ENCODE measurements at places on chromosomes 6 and 20.

DNA sequence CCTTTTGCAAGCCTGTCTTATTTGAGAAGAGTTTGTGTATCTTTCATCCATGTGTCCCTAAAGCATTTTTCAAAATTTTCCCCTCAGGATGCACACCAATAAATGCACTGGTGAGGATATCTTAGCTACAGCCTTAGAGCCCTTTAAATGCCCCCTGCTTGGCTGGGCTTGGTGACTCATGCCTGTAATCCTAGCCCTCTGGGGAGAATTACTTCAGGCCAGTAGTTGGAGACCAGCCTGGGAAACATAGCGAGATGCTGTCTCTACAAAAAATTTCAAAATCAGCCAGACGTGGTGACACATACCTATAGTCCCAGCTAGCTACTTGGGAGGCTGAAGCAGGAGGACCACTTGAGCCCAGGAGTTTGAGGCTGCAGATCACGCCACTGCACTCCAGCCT is 33.8 kb upstream of the PLCB4 start:
- no peak for DNase-seq

- DNase-seq = no peak
Observed at GRCh38 chr6:129663531-129663930, 46.4 kb downstream of the ARHGAP18 start.

- DNase-seq = peak; percentile 38
Observed at GRCh38 chr20:330233-331149, 5.1 kb downstream of the SOX12 start.

GRCh38 chr20:60087563-60088105 is 129.4 kb downstream of the CDH26 start:
- DNase-seq = no peak

- no peak for DNase-seq
Observed at GRCh38 chr20:29743101-29743931, 1514.1 kb upstream of the DEFB115 start.

DNA sequence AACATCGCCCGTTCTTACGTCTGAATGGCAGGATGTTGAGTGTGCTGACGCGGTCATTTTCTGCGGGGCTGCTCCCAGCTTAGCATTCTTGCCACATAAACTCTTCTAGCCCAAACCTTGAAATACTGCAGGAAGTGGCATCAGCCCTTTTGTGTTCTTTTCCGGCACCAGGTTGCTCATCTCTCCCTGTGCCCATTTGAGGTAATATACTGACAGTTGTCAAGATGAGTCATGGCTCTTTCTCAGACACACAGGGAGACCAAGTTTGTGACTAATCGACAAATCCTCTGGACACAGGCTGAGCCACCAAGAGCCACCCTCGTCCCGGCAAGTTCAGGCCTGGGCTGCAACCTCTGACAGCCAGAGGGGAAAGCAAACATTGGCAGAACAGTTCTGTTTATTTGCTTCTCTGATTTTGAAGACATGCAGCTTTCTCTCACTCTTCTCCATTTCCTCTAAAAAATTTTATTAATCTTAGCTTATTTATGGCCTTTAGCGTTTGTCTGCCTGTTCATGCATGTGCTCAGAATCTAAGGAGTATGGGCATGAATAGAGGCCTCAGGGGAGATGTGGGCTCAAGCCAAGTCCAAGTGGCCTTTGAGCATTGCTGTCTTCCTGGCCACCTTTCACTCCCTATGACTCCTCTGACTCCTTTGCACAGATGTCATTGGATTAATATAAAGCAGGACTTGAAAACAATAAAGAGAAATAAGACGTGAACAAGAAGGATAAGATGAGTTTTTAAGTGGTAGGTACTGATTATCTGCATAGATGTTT is 328.2 kb upstream of the JAG1 start:
- no peak for DNase-seq

GRCh38 chr20:22791877-22792525 is 207.6 kb upstream of the FOXA2 start:
- no peak for DNase-seq

- no peak for DNase-seq
Observed at GRCh38 chr20:47774131-47774777, 11.0 kb downstream of the SULF2 start.

DNA sequence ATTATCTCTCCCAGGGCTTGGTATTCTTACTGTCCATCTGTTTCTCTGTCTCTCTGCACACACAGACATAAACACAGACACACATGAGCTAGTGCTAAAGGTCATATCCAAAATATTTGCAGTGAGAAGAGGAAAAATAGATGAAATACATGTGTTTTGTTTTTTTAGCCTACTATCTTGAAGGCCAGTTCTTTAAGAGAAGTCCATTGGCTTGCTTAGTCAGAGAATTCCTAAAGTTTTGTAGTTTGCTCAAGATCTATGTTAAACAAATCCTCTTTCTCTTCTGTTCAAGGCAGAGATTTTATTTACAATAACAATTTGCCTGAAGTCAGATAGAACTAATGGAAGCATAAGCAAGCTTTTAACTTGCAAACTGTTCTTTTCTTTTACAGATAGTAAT is 120.0 kb upstream of the AKIRIN2 start:
- no peak for DNase-seq

DNA sequence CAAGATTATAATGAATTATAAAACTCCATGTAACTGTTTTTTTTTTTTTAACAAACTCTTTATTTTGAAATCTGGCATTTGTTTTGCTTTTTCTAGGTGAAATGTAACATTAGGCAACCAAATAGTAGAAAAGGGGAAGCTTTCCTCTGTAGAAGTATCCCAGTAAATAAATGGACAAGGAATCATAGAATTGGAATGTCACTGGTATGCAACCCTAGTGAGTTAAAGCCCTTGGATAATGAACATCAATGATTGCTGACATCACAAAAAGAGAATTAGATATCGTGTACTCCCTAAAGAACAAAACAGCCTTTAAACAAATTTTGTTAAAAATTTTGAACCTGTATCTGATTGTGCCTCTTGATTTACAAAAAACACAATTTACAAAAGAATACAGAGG is 93.9 kb upstream of the OGFRL1 start:
- no peak for DNase-seq

DNA sequence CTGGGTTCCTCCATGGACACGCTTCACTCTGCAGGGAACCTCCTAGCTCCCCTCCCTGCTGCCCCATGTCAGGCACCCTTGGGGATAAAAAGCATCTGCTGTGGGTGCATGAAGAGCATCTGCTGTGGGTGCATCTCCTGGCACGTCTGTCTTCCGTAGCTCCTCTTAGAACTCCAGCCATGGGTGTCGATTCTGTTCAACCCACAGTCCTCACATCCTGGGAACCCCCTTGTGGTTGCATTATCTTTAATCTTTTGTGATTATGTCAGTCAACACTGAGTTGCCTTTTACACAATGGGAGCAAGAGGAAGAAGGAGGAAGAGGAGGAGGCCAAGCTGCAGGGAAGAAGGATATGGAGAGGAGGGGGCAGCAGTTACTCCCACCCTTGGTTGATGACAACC is 24.1 kb upstream of the CCR6 start:
- DNase-seq = no peak

- no peak for DNase-seq
Observed at GRCh38 chr6:151885234-151885633, 77.8 kb downstream of the ESR1 start.

DNA sequence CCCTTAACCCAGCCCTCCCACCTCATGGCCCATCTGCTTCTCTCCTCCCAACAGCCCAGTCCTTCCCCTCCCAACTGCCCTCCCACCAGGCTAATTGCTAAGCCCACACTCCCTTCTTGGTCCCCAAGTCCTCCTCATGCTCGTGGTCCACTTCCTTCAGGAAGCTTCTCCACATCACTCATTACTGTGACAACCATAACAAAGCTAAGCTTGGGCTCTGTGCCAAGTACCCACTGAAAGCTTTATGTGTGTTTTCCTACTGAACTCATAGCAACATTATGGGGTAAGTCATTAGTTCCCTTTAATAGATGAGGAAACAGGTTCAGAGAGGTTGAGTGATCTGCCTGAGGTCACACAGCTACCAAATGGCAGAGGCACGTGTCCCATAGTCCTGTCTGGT is 16.2 kb downstream of the FRS3 start:
- DNase-seq = no peak

DNA sequence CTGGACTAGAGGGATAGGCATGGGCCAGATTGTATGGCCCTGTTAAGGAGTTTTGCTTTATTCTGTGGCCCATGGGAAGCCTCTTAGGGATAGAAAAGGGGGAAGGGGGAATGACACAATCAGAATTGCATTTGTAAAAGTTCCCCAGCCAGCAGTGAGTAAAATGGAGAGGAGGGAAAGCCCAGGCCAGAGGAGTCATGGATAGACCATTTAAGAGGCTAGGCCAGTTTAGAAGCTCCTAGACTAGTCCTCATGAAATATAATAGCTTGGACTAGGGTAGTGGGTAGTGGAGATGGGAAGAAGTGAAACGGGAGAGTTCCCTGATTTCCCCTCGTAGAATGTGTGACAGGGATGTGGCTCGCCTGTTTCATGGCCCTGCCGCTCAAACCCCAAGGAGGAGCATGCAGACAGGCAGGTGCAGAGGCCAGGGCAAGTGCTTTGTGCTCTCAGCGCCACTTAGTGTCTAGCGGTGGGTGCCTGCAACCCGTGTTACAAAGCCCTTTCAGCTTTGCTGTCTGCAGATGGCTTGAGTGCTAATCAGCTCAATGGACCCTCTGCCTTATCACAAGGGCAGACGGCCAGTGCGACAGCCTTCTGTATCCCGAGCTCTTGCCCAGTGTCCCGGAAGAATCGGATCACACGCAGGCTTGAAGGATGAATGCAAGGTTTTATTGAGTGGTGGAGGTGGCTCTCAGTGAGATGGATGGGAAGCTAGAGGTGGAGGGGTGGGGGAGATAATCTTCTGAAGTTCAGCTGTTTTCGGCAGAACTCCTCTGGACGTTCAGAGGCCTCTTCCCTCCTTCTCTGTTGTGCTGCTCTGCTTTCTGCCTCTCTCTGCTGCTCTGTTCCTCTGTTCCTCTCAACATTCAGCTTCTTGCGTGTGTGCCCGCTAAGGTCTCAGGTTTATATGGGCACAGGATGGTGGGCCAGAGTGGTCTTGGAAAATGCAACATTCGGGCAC is 141.1 kb downstream of the CEP57L1 start:
- DNase-seq = no peak

DNA sequence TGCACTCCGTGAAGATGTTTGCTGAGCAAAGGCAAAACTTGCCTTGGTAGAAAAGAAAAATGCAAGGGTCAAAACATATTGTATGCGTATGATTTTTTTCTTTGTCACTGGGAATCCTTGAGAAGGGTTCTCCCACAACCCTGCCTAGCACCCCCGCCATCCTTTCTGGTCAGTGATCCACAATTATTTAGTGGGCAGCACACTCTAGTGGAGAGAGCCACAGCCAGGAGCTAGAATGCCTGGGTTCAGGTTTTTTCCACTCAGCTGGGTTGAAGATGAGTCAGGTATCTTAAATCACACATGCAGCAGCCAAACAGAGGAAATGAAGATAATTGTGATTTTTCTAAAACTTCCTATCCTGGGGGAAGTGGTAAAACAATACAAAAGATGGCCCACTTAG is 243.1 kb downstream of the PKHD1 start:
- DNase-seq = no peak

- DNase-seq = no peak
Observed at GRCh38 chr6:36851149-36851614, 11.9 kb upstream of the CPNE5 start.

DNA sequence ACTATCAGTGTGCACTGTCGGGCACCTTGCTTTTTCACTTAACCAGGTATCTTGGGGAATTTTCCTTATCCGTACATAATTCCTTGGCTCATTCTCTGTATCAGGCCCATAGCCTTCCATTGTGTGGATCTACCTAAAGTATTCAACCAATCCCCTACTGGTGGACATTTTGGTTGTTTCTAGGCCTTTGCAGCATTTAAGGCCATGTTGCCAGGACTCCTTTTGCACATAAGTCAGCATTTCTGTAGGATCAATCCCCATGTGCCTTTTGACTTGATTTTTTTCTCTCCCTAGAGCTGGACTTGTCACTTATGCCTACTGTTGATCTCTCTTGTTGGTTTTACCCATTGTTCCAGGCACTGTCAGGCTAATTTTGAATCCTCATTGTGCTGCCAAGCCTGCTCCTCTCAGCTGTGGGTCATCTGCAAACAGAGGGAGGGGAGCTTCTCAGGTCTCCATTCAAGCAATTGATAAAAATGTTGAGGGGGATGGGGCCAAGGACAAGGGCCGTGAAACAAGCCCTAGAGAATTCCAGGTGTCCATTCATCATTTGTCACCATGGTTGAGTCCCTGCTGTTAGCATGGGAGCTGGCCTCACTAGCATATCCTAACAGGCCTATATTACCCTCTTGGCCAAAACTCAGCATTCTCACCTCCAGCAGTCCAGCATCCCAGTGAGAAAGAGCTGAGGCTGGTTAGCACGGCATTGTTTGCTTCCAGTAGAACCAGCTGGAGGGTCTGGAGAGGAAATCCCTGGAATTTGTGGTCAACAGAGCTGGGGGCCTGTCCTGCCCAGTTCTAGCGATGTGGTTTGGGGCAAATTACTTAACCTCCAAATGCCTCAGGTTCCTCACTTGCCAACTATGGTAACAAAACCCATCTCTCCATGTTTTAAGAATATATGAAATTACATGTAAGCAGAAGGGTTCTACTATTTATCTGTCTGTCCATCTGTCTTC is 178.4 kb downstream of the MRPL14 start:
- DNase-seq = no peak

- DNase-seq = no peak
Observed at GRCh38 chr6:20170455-20171148, 41.7 kb downstream of the MBOAT1 start.

DNA sequence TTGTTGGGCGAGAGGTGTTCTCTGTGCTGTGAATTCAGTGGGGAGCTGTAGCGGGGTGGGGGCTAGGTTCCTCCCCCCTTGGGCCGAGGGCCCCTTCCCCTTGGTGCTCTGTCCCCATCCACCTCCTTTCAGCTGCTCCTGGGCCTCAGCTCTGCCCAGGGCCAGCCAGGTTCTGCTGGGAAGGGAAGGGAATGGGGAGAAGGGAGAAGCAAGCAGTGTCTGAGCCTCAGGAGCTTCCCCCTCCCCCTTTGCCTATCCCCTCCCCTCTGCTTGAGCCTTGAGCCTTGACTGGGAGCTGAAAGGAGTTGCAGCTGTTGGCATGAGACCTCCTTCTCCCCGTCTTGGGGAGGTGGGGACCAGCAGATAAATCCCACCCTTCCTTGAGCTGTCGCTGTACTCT is 576 bp upstream of the RRP36 start:
- DNase-seq = no peak

GRCh38 chr20:37888641-37889040 is 14.3 kb upstream of the VSTM2L start:
- no peak for DNase-seq

DNA sequence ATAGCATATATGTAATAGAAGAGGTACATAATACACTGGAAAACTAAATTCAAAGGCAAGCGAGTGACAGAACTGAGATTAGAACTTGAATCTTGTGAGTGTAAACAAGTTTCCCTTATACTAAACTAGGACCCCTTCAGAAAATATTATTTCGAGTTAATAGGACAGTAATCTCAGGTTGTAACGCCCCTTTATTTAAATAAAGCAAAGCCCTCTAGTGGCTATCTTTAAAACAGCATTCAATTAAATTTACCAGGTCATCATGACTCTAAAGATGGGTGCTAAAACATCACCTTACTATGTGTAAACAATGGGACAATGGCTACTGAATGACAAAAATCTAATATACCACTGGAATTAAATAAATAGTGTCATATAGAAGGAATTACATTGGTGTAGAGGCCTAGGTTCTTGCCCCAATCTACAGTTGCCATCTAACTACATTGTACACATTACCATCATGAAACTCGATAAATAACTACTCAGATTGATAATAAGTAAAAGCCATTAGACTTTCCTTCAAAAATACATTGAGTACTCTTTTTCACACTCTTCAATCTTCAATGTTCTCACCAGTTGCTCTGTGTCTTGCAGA is 255.4 kb upstream of the IRAK1BP1 start:
- no peak for DNase-seq
